ENCODE measurements at places on chromosomes 4 and X.

DNA sequence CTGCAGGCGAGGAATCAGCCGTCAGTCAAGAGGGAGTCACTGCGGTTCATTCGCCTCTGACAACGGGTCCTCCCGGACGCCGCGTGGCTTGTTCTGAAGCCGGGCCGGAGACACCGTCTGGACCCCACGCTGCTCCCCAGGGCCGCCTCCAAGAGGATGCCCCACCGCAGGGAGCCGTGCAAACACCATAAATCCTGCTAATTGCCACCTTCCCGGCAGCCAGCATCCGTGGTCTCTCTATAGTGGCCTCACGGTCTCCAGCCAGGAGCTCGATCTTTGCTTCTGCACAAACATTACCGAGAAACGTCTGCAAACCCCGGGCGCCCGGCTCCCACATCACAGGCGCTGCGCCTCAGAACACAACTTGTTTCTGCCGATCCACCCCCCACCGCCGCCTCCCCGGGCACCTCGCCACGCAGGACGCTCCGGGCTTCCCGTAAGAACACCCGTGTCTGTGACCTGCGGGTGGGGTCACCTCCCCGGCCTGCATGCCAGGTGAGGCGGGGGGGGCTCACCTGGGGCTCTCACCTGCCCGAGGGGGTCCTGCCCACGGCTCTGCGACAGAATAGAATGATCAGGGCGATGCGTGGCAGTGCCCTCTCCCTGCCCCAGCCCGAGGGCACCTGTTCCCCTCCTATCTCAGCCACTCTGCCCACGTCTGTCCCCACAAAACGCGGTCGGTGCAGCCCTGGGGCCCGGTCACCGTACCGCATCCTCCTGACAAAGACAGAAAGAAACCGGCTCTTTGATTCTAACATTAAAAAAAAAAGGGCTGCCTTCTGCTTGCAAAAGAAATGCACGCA, 32.4 kb upstream of the PPP2R3B start:
- no peak for DNase-seq

- DNase-seq, result no peak
Measured at GRCh38 chrX:72126048-72126415, 5.7 kb downstream of the RTL5 start.

DNA sequence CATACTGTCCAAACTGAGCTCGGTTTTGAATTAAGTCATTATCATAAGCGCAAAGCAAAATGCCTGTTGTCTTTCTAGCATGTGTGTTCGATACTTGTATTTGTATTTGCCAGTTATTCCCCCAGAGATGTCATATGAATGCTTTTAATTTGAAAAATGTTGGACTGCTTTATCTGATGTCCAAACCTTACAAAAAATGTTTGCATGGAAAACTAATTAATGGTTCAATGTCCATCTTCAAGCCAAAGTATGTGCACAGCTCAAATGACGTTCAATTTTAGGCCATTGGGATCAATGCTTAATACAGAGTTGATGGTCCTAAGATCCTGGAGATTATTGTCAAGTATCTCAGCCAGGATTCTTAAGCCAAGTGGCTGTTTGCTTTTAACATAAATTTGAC, 17.2 kb upstream of the HPGDS start:
- no peak for DNase-seq

DNA sequence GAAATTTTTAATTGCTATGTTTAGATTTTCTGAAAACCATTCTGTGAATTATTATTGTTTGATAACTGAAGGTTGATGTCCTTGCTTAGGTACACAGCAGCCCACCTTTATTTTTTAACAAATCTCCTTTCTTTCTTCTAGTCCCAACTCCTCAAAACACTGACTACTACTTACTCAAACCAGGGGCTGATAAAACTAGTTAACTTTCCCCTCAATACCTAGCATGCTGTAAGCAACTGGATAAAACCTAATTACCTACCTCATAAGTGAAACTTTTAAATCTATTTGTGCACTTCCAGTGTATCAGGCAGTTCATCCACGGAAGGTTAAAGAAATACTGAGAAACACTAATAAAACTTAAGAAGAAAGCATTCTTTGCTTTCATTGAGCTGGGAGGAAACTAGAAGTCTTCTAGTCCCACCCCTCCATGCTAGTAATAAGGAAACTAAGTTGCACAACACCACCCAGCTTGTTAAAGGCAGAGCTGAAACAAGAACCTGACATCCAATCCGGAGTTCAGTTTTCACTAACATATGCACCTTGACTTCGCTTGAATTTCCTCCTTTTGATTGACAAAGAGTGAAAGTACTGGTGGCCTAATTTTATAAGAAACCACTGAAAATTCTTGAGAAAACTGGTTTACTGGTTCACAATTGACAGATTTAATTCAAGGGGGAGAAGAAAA, 180.2 kb upstream of the TET2 start:
- DNase-seq, result peak; percentile 73

DNA sequence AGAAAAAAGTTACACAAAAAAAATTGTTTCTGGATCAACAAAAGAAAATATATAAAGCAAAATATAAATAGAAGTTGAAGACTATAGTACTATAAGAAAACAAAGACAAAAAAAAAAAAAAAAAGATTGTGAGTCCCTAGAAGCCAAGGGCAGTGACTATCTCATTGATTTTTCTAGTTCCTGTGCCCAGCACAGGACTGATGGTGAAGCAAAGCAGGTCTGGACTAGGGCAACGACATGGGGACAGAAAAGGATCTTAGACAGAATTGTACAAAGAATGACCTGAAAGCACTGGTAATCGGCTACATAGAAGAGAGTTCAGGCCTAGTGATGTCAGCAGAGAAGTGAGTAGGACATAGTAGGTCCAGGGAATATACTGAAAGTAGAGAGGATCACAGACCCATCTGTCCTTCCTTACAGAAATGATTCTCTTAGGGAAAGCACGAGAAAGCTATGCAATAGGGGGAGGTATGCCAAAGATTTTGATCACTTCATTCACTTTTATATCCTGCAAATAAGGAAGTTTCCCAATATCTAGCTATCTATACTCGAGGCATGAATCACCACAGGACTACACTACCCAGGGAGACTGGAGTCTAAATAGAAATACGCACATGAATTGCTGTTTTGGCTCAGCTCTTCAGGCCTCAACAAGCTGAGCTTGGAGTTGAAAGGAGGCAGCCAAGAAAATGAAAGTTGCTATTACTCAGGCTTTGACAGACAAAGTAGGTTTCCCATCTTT, 230.9 kb upstream of the GPC4 start:
- peak; percentile 39 for DNase-seq

DNA sequence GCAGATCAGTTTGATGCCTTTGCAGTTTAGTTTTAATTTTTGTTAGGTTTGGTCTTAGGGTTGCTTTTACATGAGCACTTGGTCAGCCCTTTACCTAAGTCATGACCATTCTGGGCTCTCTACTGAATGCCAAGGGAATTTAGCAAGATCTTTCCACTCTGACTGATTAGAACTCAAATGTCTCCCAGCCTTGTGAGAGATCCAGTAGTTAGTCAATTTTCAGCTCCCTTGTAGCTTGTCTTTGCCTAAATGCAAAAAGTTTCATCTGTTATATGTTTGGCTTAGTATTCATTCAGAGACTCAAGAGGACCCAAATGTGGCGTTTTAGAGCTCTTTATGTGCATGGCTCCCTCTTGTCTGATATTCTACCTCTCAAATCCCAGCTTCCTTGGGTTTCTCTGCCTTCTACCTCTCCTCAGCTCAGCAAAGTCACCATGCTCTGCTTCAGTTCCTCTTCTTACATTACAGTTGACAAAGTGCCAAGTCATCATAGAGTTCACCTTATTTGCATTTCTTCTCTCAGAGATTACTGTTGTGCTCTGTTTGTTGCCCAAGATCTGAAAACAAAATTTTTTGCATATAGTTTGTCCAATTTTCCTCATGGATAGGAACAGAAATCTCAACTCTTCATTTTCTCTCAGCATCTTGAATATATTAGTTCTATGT, 17.5 kb upstream of the JAKMIP1 start:
- peak; percentile 8 for DNase-seq

GRCh38 chr4:66331761-66332160, 661.5 kb upstream of the EPHA5 start:
- no peak for DNase-seq

DNA sequence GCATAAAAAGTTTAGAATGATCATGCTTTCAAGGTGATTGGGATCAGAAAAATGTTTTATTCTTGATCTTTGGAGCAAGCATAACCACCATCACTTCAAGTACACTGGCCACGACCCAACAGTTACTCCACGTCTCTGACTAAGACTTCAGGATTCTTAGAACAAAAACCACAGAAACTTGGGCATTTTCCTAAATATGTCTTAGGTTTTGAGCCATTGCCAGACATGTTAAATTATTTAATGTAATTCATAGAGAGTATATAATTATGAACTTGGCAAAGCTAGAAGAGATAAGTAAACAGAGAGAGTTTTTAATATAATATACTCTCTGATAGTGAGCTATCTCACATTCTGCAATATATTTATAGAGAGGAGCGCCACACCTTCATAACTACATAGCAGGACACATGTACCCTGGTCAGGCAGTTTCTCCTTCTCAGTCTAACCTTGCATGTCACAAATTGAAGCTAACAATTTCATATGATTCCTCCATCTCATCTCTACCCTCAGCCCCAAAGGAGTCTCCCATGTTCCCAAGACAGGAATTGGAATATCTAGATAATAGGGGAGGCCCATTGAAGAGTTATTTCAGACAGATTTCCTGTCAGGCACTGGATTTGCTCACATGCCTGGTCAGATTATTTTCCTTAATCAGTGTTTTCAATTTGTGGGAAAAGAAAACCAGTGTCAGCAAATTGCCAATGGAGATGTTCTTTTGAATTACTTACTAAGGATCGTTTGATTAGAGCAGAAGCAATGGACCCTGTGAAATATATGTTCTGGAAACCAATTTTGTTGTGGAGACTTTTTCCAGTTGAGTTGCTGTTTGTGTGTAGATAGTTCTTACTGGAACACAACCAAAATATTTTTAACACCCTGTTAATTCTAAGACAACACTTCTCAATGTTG, 61.7 kb upstream of the GUCY1A1 start:
- DNase-seq, result no peak

DNA sequence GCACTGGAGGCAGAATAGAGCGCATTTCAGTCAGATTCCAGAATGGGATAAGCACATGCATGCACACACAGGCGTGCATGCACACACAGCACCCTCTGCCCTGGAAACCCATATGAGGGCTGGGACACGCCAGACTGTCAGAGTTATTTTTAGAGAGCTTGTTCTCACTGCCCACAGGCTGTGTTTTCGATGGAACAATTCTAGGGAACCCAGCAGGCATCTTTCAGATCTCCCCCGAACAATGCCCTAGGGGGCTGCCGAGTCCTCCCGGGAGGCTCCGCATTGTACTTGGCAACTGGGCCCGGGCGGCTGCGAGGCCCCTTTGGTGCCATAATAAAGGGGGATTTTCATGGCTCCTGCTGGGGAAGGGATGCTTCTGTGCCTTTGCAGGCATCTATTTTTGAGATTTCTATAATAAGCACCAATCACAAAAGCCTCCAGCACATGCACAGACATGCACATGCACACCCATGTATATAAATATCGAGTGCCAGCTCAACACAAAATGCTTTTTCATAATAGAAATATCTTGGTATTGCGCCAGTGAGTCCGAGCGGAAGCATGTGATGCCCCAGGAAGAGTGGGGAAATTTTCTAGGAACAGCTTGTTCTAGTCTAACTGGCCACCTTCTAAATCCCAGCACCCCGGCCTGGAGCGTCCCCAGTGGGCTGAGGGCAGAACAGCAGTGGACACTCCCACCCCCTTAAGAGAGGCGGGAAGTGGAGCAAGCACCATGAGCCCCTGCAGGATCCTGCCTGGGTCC, 88.5 kb downstream of the PHKA2 start:
- no peak for DNase-seq

GRCh38 chrX:34147345-34147744, 15.2 kb upstream of the FAM47A start:
- DNase-seq, result no peak

DNA sequence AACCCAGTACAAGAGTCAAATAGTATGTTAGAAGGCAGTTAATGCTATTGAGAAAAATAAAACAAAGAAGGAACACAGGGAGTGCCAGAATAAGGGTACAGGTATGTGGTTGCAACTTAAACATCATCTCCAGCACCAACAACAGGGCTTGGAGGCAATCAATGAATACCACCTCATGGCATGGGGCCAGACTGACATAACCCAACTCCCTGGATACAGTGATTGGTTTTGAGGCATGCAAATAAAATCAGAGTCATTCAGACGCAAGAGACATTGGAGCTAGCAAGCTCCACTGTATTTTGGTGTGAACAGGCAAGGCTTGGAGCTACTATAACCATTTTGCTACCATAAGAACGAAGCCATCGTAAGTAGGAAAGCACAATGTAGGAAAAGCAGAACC, 56.7 kb downstream of the PPP3CA start:
- DNase-seq, result no peak

GRCh38 chrX:11532291-11533078, 133.2 kb downstream of the ARHGAP6 start:
- DNase-seq, result no peak

- no peak for DNase-seq
Measured at GRCh38 chr4:71209161-71209560, 129.7 kb upstream of the SLC4A4 start.

DNA sequence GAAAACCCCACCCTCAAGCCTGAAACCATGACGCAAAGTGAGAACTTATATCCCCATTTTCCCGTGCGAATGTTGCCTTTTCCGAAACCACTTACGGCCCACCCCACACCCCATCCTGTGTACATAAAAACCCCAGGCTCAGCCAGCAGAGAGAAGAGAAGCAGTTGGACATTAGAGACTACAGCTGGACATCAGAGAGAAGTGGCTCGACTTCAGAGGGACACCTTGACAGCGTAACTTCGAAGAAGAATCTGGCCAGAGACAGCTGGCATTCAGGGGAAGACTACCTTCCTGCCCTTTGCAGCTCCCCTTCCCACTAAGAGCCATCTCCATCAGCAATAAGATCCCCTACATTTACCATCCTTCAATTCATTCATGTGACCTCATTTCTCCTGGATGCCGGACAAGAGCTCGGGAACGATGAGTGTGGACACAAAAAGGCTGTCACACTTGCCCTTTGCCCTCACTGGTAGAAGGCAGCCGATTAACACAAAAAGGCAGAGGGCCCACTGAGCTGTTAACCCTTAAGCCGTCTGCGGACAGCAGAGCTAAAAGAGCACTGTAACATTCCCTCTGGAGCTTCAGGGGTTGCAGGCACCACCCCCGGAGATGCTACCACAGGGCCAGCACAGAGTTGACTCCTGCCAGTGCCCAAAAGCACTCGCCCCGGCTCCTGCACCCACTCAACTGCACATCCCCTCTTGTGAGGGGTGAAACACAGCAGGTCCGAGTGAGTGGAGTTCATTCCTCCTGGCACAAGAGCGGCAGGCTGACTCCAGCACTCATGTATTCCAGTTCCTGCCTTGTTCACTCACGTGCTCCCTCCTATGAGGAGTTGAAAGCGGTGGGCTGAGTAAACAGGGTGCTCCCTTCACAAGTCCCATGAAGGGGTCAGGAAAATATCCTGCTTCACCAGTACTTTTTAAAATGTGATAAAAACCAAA, 7.5 kb downstream of the CHM start:
- DNase-seq, result no peak

DNA sequence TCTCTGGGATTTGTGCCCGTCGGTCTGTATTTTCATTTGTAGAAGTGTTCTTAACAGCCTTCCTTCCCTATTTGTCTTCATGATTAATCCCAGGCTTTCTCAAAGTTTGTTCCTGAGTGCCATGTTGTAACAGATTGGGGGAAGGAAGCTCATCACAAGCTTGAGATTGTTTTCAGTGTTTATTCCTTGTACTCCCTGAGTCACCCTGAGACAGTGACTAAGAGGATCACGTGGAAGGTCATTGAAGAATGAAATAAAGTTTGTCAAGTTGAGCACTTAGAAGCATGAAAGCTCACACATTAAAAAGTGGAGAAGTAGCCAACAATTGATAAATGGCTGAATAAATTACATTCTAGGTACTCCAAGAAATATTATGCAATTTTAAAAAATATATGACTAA, 153.5 kb upstream of the FAM241A start:
- peak; percentile 77 for DNase-seq

All from suppressor macrophage (primary cell).